ENCODE measurements at places on chromosomes 11 and 22.

DNA sequence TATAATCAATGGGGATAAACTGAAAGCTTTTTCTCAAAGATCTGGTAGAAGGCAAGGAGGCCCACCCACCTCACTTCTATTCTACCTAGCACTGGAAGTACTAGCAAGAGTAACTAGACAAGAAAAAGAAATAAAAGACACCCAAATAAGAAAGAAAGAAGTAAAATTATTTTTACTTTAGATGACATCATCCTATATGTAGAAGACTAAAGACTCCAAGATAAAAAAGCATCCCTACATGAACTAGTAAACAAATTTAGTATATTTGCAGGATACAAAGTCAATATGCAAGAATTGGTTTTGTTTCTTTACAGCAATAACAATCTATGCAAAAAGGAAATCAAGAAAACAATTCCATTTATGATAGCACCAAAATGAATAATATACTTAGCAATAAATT lies 201.5 kb upstream of the KIRREL3 start:
- no peak for DNase-seq

- no peak for DNase-seq
These were observed 208.6 kb downstream of the DBX1 start for GRCh38 chr11:19951558-19952115.

DNA sequence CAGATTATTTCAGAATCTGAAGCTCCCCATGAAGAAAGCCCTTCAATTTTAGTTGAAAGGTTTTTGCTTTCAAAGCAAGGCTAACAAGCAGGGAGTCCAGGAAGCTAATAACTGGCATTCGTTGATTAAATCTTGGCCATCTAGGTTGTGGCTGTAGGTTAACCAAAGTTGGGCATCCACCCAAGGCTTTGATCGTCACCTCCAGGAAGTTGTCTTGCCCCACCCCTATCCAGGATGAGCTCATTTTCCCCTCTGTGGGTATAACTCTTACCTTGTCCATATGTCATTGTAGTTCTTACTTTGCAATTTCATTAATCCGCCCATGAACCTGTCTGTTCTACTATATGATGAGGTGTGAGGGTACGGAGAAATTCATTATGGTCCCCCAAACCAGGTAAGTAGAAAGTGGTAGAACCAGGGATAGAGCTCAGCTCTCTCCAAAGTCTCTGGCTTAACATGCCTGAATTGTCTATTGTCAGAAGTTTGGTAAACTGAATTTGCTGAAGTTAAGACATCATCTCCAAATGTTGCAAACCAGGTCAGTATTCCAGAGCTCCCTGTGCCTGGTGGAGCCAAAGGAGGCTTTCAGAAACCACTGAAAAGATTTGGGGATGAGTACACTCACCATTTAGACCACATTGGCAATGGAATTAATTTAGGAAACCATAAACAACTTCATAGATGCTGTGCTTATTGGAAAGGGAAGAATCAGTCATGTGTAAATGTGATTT lies 97.1 kb downstream of the CD44 start:
- DNase-seq: peak; percentile 42

- no peak for DNase-seq
These were observed 138.1 kb downstream of the SHANK2 start for GRCh38 chr11:71114124-71114851.

DNA sequence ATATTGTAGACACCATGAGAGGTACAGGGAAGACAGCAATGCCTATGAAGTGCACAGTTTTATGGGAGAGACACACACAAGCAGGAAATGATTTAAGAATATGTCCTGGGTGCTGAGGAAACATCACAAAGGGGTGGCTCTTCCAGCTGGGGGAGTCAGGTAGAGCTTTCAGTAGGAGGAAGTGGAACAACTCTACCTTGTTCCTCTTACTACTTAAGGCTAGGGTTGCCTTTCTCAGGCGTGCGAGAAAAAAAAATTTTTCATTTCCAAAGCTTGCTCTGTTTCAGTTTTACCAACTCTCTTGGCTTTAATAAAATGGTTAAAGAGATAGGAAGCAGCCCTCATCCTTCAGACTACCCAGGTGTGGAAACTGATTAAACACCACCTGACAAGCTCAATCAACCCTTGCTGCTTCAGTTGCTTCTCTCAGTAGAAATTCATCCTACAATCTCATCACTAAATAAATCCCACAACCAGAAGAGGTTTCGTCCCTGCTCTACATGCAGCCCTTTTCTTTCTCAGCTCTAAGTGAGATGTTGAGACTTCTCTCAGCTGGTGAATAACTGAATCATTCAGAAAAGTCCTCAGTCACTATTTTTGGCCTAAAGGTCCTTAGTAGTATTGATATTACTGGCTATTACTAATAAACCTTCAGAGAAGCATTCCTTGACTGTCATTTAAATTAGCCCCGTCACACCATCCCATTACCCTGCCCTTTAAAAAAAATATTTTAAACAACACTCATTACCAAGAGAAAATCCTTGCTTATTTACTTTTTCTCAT lies 5.9 kb downstream of the ABTB2 start:
- no peak for DNase-seq

DNA sequence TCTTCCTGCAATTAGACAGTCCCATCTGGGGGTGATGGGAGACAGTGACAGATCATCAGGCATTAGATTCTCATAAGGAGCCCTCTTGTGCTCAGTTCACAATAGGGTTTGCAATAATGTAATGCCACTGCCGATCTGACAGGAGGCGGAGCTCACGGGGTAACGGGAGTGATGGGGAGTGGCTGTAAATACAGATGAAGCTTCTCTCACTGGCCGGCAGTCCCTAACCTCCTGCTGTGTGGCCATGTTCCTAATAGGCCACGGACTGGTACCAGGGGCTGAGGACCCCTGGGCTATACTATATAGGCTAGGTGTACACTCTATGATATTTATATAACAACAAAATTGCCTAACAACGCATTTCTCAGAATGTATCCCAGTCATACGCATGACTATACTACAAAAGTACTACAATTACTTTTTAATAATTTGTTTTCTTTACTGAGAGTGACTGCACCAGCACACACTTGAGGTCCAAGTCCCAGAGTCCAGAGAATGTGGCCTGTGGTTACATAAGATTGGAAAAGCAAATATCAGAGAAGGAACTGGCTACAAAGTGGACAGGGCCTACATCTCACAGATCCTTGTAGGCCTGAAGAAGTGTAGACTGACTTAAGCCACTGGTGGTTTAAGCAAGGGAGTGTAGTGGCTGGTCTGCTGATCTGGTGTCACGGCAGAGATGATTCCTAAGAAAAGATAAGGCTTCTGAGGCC lies 200.0 kb downstream of the LARGE1 start:
- no peak for DNase-seq

DNA sequence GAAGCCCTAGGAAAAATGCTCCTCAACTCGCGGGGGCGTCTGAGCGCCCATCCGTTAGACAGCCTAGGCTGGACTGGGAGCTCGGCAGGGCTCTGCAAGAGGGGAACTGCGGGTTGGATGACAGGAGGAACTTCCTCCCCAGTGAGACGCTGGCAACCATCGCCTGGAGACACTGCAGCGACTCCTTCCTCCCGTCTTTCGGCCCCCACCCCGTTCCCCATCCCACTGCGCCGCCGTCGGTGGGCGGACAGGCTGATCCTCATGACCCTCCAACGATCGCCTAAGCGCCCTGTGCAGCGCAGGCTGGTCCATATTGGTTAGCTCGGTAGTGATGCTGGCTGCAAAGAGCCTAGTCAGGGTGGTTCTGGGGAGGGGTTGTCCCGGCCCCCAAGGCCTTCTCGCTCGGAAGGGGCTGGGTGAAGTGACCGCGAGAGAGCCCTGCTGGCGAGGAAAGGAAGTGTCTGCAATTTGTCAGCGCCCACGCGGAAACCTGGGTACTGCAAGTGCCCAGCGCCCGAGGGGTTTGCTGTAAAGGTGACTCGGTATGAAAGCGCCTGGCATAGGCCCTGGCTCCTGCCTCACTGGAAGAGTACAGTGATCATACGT lies 638 bp downstream of the NRGN start:
- DNase-seq: peak; percentile 44

- no peak for DNase-seq
These were observed 57.2 kb downstream of the WNT11 start for GRCh38 chr11:76148941-76149613.

- no peak for DNase-seq
These were observed 134.6 kb upstream of the TRPC6 start for GRCh38 chr11:101718402-101718801.

DNA sequence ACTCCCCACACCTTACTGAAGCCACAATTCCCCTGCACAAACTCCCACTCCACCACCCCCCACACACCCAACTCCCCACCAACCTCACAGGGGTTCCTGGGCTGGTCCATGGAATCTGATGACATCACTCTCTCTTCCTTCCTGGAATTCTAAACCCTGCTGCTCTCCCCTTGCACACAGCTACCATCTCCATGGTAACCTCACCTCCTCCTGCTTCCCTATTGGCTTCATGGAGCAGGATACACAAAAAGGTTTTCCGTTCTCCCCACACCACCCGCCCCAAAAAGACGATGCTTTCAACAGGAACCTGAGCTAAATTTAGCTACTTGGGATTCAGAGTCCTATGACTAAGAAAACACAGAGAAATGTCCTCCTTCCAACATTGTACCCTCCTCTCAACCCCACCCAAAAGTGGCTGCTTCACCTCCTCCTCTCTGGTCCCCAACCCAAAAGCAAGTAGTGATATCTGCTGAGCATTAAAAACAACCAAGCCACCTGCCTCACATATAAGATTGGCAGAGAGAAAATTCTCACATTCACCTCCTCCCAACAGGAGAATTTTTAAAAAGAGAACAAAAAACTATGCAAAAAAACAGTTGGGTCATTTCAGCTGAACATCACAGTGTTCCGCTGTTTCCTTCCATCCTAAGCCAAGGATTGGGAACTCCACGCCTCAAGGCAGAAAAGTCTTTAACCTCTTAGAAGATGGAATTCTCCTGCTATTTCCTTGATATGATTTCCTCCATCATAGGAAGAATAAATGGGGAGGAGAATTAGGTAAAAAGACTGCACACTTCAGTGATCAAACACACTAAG lies 66.9 kb downstream of the RBFOX2 start:
- DNase-seq: no peak

- DNase-seq: no peak
These were observed 910.5 kb upstream of the CHORDC1 start for GRCh38 chr11:91133361-91133760.

DNA sequence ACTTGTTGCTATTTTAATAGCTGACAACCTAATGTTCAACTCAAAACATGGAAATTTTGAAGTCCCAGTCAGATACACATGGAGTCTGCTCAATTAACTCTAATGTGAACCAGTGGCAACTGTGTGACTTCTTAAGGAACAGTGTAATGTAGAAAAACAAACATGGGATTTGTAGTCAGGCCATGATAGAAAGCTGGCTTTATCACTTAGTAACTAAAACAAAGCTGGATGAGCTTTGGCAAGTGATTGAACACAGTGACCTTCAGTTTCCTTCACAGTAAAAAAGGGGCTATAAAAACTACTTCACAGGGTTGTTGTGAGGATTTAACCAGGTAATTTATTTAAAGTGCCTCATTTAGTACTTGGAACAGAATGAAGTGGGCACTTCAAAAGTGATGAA lies 62.6 kb downstream of the PRCP start:
- DNase-seq: no peak

GRCh38 chr22:45703758-45704157 lies 32.1 kb downstream of the ATXN10 start:
- no peak for DNase-seq

DNA sequence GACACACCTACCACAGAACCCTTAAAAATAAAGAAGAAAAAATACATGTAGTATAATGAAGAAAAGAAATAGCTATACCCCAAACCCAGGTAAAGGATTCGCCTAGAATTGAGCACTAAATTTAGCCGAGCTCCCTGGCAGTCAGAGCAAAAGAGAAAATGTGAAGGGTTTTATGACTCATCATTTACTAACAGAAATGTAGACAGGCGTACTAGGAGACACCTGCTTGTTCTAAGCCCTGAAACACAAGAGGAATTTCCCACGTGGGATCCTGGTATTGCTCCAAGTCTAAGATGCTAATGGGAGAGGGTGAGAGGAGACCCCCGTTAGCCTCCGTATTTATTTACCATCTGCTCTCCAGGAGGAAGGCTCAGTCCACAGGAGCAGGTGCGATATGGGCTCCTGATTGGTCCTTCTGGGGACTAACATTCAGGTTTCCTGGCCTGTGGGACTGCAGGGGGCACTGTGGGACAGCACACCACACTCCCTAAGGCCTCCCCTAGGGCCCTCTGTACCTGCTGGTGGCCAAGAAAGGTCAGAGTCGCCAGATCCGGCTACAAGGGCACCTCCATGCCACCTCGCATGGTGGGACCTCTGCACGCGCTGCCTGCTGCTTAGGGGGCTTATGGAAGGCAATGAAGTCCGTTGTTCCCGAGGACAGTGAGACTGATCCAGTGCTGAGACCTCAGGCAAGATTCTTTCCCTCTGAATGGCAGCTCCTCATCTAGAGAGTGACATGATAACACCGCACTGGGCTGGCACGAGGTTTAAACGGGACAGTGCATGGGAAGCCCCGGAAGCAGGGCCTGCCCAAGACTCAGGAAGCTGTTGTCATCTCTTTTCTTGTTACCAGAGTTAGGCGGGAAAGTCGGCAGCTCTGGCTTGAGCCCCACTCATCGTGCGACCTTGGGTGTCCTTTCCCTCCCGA lies 25.8 kb downstream of the KCNC1 start:
- DNase-seq: no peak

- DNase-seq: no peak
These were observed 120.9 kb downstream of the ME3 start for GRCh38 chr11:86551288-86552092.

DNA sequence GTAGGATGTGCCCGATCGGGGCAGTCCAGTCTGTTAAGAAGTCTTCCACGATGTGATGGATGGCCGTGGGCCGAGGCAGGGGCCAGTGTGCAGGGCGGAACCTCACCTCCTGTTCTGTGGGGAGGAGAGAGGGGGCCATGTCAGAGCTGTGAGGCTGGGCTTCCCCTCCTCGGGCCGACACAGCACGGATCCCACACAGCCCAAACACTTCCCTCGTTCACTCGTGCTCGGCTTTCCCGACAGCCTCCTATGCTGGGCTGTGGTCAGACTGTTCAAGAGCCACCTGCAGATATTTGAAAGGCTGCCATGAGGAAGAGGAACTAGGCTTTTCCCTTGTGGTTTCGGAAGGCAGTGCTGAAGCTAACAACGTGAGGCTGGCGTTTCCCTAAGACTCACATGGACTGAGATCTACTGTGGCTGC lies 12.3 kb upstream of the TXN2 start:
- DNase-seq: no peak

DNA sequence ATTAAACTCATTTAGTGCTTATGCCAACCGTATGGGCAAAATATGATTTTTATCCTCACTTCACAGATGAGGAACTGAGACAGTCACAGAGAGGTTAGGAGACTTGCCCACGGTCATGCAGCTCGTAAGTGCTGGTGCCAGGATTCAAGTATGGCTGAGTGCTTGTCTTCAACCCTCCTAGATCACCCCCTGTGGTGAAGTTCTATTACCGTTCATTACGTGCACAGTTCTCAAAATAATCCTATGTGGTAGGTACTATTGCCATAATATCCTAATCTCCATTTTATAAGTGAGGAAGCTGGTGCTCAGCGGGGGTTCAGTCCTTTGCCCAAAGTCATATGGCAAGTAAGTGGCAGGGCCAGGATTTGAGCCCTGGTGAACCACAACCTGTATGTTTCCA lies 1.5 kb downstream of the MIEF1 start:
- DNase-seq: no peak

GRCh38 chr11:105937738-105938137 lies 84.3 kb downstream of the MSANTD4 start:
- DNase-seq: no peak

- no peak for DNase-seq
These were observed 4.3 kb downstream of the PRAME start for GRCh38 chr22:22554587-22555284.
